ENCODE measurements at places on chromosomes 1 and 21. TPM values are rescaled to one million over a fixed set of nuclear protein-coding genes. Genes with fewer than 3 reads are reported as not detected.

DNA sequence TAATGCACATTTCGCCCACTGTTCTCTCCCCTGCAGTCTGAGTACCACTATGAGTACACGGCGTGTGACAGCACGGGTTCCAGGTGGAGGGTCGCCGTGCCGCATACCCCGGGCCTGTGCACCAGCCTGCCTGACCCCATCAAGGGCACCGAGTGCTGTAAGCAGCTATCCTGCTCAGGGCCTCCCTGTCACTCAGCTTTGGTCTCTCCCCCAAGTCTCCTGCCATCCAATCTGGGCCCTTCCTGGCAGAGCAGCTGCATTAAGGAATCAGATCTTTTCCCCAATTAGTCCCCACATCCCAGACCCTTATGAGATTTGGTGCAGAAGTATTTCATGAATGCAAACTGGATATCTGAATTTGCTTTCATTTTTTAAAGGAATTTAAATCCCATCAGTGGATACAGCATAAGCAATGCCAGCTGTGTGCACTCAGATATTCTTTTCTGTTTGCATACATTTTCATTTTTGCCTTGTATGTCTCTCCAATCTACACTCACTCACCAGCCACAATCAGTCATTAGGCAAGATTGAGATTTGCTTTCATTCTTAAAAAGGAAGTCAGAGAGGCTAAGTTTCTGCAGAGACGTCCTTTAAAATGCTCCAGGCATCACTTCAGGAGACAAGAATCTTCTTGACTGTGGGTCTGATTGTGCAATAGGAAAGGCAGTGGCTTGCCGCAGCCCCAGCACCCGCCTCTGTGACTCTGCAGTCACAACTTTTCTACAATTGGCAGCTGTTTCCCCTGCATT is 48.1 kb downstream of the ELAPOR1 start:
- no peak for DNase-seq

DNA sequence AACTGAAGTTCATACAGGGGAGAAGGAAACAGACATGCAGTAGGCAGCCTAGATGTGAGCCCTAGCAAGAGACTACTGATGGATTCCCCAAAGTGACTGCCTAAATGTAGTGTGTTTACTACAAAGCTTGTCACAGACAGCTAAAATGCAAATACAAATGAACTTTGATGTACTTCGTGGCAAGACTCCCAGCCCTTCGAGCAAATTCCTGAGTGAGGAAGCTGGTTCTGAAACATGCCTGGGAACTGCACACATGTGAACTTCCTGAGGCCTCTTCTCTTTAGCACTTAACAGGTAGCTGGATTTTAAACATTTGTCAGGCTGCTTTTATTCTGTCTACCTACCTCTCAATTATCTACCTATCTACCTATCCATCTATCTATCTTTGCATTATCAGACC is 6.7 kb upstream of the IRF2BP2 start:
- DNase-seq: no peak

- DNase-seq: no peak
Measured at GRCh38 chr1:203931953-203932352, 70.6 kb downstream of the SNRPE start.

DNA sequence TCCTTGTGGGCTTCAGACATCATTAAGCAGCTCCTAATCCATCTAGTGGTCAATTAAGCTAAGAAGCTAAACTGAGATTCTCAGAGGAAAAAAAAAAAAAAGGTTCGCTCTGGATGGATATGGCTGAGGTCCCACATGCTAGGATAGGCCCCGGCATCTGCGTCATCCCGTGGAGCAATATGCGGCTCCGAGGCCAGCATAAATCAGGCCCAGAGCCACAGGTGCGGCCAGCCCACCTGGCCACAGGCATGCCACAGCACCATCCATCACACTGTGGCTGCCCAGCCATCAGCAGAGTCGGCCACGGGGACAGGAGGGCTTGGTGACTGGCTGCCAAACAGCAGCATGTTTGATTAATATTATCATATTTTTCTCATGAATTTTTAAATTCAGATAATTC is 106.9 kb upstream of the TIAM1 start:
- no peak for DNase-seq

DNA sequence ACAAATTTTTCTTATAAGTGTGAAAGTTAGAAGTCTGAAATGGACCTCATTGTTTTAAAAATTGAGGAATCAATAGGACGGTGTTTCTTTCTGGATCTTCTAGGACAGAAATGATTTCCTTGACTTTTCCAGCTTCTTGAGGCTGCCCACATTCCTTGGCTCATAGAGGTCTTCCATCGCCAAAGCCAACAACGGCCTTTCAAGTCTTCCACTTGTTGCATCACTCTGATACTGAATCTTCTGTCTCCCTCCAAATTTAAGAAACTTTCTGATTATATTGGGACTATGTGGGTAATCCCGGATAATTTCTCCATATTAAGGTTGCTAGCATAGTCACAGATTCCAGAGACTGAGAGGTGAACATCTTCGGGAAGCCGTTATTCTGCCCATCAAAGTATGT is 595.4 kb upstream of the ADAMTS5 start:
- DNase-seq: no peak

- DNase-seq: no peak
Measured at GRCh38 chr1:98045767-98046641, 125.2 kb upstream of the DPYD start.

DNA sequence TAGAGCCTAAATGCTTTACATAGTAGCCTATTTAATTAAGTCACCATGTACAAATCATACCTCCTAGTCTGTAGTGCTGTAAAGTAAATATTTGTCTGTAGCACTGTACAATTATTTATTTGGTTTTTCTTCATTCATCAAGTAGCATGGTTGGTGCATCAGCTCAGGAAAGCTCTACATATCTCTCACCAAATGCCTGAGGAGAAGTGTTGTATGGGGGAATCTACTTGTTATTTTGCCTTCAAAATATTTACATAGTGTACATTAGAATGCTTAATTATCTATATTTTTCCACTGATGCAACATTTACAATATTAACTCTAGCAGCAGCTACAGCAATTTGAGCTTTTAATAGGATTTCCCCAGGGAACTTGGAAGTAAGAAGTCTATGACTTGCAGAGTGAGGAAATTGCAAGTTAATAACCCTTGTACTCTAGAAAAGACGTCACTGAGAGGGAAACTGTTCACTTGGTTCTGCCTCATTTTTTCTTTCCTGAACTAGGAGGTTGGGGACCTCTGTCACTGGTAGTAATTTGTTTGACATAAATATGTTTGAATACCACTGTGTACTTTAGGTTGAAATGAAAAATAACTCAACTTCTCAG is 207.4 kb downstream of the PDE4B start:
- DNase-seq: no peak

- no peak for DNase-seq
Measured at GRCh38 chr1:233183226-233184020, 112.1 kb downstream of the PCNX2 start.

Gene S100A2
- total RNA-seq: 1.1 TPM

Gene C1orf141
- not detected for total RNA-seq

Gene USP33
- total RNA-seq: 22.9 TPM

Gene PER3
- 15.1 TPM for total RNA-seq
